T1000 (cell line): ENCODE measurements at places on chromosomes 6 and 20.

DNA sequence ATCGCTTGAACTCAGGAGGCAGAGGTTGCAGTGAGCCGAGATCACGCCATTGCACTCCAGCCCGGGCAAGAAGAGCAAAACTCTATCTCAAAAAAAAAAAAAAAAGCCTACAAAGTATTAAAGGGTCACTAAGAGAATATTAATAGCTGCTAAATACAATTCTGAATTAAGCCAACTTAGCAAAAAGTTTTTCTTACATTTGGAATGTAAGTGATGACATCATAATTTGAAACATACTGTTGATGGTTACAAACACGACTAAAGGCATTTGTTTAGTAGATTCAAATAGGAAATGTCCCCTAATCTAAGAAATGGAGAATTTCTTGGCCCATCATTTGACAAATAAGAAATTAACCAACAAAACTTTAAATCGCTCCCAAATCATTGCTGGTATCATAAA is 282.8 kb downstream of the RNGTT start:
- no peak for DNase-seq

DNA sequence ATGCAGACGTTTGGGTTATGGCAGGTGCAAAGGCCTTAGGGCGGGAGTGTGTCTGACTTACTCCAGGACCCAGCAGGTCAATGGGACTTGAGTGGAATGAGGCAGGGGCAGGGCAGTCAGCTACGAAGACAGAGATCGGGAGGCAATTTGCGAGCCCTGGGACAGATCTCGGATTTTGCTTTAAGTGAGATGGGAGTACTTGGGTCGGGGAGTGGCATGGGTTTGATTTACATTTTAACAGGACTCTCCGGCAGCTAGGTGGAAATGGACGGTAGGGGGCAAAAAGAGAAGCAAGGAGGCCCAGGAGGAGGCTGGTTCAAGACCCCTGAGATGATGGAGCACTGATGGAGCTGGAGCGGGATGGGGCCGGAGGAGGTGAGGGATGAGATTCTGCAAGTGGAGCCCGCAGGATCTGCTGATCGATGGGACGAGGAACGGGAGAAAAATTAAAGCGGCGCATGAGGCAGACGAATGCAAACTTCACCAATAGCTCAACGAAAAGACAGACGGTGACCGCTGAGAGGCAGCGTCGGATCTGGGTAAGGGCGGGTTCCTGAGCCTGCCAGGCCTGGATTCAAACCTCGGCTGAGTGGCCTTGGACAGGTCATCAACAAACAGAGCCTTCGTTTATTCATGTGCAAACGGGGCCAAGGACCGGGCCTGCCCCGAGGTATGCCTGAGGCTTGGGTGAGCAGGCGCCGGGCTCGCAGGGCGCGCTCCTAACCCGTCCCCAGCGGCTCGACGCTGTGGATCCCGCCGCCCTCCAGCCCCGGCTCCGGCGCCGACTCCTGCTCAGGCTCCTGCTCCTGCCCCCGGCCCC is 756 bp upstream of the RBCK1 start:
- peak; percentile 38 for DNase-seq

GRCh38 chr20:18683839-18684238 is 96.0 kb downstream of the DTD1 start:
- no peak for DNase-seq

DNA sequence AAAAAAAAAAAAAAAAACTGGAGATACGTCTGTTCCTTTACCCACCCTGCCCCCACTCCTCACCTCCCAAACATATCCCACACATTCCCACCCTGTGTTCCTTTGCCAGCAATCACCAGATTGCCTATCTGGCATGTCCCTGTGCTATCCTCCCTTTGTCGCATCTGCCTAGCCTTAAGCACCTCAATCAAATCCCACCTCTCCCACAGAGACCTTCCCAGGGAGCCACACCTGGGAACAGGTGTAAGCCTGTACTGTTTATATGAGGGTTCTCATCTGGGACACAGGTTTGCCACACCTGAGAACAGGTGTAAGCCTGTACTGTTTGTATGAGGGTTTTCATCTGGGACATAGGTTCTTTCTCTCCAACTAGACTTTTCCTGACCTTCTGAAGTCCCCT is 16.7 kb downstream of the WFDC3 start:
- no peak for DNase-seq

DNA sequence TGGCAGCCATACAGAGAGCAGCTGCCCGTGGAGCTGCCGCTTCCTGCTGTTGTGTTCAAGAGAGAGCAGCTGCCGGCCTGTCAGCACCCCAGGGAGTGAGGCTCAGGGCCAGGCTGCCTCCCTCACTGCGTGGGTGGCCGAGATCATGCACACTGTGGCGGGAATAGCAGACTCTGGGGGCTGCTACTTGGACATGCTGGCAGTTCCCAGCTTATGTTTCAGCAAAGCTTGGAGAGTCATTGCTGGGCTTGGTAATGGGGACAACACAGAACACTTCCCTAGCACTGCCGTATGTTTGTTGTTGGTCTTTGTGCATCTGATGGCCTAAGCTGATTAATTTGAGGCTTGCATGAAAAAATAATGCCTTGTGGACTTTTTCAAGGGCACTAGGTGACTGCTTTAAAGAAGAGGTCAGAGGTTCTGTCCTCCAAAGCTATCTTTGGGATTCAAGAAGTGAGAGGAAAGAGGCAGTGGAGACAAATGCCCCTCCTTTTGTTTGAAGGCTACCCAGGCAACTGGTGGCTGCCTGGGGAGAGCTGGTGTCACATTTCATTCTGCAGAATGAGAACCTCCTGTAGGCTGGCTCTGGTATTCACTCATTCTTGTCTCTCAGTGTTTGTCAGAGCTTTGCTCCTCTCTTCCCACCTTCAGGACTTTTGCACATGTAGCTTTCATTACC is 18.8 kb downstream of the MRAP2 start:
- DNase-seq = no peak

DNA sequence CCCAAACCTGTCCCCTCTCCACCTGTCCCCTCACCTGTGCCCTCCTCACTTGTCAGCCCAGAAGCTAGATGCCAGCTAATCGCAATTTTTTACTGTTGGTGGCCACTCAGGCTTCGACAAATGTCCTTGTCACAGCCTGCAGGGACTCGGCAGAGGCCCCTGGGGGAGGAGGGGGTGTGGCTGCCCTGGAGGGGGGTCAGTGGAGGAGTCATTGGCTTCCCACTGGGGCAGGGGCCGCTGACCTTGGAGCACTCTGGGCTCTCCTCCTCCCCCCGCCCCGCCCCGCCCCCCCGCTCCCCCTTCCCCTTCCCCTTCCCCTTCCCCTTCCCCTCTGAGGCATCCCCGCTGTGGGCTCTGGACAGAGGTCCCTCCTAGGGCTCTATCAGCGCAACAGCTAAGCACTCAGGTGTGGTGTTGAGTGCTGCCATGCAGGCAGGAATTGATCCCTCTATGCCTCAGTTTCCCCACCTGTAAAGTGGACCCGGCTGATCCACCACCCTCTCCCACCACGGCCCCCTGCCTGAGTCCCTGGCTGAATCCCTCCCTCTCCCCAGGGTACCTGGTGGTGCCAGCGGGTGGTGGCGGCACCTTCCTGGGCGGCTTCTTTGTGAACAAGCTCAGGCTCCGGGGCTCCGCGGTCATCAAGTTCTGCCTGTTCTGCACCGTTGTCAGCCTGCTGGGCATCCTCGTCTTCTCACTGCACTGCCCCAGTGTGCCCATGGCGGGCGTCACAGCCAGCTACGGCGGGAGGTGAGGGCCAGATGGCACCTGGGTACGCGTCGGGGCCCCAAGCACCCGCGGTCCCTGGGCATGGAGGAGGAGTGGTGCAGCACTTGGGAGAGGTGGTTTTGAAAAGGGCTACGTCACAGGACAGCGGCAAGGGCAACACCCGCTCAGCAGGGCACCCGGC is 23.8 kb downstream of the SLCO4A1 start:
- no peak for DNase-seq

DNA sequence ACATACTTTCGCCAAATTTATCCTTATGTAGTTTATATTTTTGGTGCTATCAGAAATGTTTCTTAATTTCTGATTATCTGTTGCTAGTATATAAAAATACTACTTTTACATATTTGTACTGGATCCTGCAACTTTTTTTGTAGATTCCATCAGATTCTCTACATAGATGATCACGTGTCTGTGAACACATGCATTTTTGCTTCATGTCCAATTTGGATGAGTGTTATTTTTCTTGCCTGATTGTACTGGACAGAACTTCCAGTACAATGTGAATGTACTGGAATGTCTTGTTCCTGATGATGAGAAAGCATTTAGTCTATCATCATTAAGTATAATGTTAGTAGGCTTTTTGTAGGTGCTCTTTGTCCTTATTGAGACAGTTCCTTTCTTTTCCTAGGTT is 25.0 kb upstream of the SSR1 start:
- DNase-seq = no peak

DNA sequence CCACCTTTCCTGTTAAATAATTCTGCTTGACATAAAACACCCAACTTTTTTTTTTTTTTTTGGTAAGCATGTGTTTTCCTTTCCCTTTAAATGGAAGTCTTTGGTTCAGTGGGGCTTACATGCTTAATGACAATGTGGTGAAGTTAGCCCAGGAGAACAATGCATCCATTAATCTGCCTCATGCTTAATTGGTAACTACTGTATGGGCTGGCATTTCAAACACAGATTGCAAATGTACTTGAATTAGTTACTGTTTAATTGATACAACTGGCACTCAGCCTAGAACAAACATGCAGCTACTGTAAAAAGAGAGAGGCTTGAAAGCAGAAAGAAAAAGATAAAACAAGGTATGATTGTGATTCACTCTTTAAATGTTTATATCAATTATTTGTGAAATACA is 483.6 kb upstream of the NOX3 start:
- DNase-seq = no peak

DNA sequence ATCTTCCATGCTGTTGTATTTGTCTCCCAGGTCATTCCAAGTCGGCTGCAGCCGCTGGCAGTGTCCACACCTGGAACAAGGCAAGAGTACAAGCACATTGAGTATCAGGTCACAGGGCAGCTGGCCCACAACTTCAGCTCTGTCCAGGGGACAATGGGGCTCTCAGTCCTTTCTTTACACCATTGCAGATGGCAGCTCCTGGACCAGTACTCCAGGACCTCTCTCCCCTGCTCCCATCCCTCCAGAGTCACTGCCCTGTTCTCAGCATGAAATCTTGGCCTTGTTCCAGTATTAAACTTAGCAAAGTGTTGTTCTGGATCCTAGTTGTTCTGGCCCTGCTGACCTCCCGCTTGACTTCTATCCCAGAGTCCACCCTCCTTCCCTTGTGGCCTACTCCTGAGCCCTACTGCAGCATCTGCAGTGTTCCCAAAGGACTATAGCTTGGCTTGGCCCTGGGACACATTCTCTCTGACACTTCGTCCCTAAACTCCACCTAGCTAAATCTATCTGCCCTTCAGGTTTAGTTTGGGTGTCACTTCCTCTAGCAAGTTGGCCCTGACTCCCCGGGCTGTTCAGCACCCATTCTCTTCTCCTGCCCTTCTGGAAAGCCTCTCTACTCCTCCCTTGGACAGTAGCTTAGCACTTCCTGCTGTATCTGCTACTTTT is 5.8 kb downstream of the TXNDC5 start:
- DNase-seq = no peak

DNA sequence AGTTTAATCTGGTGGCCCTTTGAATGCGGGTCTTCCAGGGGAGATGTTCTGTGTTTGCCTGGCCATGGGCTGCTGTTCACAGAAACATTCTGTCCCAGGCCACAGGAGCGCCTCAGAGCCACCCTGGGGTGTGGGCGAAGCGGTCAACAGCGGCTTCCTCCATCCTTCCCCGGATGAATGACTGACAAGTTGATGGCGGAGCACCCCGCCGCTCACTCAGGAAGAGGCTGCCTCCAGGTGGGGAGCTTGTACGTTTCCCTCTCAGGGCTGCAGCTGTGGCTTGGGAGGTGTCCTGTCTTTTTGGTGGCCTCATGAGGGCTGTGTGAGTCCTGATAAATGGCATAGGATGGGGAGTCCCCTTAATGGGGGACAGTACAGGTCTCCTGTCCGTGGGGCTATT is 178.4 kb downstream of the NRN1 start:
- no peak for DNase-seq

- DNase-seq = peak; percentile 88
These were observed 30.0 kb downstream of the KCNG1 start for GRCh38 chr20:50992733-50993457.

DNA sequence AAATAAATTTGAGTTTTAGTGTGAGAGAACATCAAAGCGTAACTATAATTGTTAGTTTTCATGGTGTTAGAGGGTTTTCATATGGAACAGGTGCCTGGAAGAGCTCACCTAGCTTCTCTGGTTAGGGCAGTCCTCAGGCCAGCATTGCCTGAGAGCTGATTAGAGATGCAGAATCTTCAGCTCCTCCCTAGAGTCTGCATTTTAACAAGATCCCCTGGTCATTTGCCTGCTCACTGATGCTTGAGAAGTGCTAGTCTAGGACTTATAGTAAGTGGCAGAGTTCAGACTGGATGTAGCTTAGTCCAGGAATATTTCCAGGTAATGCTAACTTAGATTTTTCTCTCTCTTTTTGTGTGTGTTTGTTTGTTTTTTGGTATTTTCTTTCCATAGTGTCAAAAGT is 21.7 kb upstream of the SMIM26 start:
- no peak for DNase-seq

- DNase-seq = no peak
These were observed 32.6 kb downstream of the SF3B5 start for GRCh38 chr6:144062786-144063185.
